Fibroblast of upper back skin (primary cell): ENCODE measurements at places on chromosomes 16 and 17.

DNA sequence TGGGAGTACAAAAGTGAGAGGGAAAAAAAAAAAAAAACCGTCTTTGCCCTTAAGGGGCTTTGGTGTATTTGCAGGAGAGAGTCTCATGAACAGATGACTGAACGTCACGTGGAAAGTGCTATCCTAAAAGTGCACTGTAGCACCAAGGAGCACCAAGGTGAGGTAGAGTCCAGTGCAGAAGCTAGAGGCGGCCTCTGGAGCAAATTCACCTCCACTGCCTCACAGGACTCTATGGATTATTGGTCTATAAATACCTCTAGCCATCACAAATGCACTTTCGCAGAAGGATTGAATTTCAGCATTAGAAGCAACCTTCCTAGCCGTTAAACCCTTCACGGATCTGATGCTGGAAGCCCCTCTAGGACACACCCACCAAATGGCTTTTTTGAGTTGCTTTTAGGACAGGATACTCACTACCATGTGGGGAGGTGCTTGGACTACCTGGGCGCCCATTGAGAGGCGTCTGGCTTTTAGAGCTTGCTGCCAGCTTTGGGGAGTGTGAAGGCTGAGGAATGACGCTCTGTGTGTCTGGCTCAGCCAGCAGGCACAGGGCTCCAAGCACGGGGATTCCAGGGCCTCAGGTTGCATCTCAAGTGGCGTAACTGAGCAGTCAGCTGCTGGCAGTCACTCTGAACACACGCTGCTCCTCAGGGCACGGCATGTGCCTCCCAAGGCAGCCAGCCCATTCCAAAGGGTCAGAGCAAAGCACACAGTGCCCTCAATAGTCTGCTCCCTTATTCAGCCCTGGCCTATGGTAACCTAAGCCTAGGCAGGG lies 52.7 kb downstream of the CDRT4 start:
- DNase-seq, result no peak

DNA sequence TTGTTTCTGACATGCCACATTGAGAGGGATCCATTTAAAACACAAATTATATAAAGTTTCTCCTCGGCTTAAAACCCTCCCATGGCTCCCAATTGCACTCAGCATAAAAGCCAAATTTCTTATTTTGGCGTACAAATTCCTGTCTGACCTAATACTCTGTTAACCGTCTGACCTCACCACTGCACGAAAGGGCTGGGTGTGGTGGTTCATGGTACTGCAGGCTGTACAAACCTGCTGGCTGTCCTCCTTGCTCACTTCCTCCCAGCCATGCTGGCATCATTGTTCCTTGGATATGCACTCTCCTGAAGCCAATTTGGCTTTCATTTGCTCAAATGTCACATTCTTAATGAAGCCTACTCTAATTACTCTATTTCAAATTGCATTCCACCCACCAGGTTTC lies 301.6 kb upstream of the C16orf82 start:
- DNase-seq, result no peak

- DNase-seq, result no peak
Measured at GRCh38 chr17:55290492-55291113, 25.8 kb downstream of the HLF start.

GRCh38 chr17:78474614-78475146 lies 96.2 kb downstream of the PGS1 start:
- no peak for DNase-seq
